Omental fat pad (tissue), 4 donors: ENCODE measurements at places on chromosomes 12 and 14.
A peak's percentile ranks its signal among the peaks of the same experiment; 100 is the strongest.

GRCh38 chr14:91754819-91755218, 22.9 kb upstream of the CATSPERB start:
- no peak for DNase-seq

GRCh38 chr14:50733494-50733893, 65.4 kb upstream of the SAV1 start:
- DNase-seq = no peak

- DNase-seq = no peak
These were observed 65.2 kb downstream of the LRRC74A start for GRCh38 chr14:76891391-76891790.

DNA sequence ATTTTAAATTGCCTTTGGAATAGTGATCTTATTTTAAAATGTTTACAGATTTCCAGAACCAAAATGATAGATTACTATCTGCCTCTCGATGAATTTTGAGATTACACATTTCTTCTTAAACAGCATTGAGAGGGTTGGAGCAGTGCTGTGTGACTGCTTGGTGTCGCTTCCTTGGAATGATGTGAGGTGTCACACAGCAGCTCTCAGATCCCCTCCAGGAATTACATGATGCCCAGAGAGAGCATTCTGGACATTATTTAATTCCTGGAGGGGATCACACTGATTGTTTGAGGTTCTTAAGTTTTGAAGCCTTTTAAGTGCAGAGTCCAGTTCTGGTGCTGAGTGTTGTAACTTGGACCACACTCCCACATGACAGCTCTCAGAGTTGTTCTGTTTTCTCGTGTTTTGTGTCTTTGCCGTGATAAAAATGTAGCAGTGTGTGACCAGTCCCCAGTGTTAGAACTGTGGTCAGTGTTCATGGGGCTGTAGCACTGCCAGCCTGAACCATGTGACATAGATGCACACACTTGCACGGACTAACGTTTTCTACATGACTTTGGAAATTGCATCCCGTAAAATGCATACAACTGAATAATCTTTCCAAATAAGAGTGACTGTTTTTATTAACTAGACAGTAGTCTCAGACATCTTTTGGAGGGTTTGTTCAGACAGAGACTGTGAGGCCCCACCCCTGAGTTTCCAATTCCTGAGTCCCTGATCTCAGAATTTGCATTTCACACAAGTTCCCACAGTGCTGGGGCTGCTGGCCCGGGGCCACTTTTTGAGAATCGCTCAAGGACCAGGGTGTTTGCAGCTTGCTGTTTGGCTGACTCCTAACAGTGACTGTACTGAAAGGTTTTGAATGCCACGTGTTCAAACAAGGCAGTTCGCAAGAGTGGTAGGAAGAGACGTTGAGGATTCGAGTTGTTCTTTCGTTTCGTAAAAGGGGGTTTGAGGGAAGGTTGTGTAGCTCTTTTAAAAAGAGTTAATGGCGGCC, 26.0 kb downstream of the XRCC3 start:
- no peak for DNase-seq

GRCh38 chr14:89644641-89645040, 227.6 kb upstream of the FOXN3 start:
- no peak for DNase-seq

DNA sequence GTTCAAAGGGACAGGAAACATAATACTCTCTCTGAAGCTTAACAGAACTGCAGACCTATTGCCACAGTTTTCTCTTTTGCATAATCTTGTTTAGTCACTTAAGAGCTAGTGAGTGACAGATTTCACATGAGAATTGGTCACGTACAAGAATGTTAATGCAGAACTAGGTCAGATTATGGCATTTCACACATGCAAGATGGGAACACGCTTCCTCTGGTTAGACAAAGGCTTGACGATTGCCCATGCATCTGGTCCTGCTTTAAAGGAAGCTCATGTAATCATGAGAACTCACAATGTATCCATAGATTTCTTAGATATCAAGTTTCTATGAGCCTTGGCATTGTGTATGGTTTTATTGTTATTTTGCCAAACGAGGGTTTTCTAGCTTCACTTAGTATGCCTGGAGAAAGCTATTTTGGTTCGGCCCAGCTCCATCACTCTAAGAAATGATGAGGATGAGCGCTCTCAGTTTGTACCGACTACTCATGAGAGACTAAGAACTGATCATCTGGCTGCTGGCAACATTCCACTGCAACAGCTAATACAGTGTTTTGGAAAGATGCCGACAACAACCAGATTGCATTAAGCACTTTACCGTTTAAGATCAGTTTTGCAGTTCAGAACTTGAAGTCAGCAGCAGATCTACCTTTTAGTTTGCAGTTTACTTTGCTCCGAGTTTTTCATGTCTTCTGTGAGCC, 380.0 kb downstream of the DIO2 start:
- no peak for DNase-seq

- DNase-seq = no peak
These were observed 3.0 kb downstream of the SMIM10L1 start for GRCh38 chr12:11174022-11174421.

DNA sequence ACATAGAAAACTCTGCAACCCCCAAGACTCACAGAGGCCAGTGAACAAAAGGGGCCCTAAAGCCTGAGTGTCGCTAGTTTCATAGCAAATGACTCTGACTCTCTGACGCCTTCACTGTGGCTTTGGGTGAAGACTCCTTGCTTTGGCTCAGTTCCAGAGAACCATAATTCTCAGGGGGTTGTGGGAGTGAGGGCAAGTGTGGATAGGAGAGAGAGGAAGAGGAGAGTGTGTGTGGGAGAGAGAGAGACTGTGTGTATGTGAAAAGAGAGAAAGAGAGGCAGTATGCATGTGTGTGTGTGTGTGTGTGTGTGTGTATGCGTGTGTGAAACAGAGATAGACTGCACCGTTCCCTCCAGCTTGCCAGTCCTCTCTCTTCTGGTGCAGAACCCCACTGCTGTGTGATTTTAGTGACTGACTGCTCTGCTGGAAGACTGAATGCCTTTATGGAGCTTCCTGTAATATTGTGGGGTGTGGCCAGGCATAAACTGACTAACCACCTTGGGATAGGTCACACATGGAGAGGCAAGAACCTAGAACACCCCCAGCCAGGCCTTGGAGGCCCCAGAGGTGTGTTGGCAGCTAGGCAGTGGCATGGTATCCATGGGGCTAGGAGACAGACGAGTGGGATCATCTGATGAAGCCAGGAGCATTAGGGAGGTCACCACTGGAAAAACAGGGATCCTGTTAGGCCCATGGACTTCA, 45.9 kb upstream of the STXBP6 start:
- no peak for DNase-seq

GRCh38 chr14:53227154-53227718, 74.1 kb upstream of the DDHD1 start:
- DNase-seq = no peak

DNA sequence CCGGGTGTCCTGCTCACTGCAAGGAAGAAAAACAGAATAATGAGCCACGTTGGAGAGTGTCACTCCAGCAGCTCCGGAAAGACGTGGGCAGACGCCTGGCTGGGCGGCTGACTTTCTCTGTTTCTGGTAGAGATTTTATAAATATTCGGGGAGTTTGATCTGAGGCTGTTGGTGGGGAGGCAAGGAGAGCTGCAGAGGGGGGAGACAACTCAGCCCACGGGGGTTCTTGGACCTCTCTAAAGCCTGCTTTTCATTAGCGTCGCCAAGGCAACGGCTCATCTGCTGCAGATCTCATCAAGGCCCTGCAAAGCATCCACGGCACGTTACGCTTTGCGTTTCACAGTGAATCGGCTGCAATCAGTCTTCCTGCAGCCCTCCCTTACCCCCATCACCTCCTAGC, 207.2 kb downstream of the ZFP36L1 start:
- DNase-seq = no peak

DNA sequence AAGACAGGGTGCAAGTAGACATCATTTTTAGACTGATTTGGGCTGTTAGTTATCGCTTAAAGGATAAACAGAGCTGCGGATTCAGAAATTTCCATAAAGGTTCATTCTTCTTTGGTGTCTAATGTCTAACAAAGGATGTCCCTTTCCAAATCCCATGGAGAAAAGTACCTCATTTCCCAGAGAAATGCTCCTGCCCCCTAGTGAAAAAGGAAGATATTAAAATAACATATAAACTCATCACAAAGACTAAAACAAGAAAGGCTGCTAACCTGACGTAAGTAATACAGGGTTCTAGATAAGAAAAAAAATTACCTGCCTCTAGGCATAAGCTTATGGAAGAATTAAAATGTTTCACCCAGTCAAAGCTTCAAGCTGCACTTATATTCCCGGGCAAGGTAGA, 22.8 kb downstream of the ARMH4 start:
- DNase-seq = no peak

DNA sequence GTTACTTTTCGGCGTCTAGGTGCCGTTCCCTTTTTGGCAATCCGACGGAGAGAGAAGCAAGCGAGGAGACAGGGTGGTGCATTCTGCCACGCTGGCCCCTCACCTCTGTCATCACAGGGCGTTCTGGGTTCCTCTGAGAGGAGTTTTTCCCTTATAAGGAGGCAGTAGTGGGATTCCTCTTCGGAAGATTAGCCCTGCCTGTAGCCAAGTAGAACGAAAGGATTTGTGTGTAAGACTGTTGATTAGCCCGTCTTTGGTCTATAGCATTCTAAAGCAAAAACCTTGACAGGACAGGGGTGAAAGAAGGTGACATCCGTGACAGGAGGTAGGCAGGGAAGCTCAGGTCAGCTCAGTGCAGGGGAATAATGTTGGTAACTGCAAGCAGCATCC, 9.1 kb upstream of the NEMF start:
- DNase-seq = no peak

GRCh38 chr12:48854488-48854887, 2.5 kb upstream of the DDX23 start:
- no peak for DNase-seq

DNA sequence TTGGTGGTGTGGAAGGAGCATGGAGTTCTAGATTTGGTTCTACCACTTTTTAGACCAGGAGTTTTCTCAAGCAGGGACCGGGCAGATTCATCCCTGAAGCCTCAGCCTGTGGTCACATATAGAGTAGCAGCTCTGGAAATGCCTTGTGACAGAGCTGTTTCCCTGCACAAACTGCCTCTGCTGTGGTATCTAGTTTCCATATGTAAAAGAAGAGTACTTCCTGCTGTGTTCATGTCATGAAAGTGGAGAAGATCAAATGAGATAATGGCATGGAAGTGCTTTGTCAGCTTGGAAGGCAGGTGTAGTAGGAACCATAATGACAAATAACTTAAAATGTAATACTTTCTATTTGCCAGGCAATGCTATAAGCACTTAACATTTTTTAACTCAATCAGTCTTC, 26.1 kb downstream of the OTUB2 start:
- no peak for DNase-seq

DNA sequence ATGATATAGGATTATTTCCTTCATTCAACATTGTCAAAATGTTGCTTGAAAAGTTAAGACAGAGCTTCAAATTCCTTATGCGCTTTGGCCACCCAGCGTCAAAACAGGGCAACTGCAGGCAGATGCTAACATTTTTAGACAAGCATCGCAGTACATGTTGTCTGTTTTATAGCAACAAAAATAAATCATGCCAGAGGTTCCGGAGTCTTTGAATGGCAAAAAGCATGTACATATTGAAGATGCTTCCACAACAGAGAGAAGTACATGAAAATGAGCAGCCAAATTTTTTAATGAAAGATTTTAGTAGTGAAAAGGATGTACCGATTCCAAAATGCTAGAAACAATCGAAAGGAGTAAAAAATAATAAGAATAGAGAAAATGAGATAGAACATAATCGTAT, 49.8 kb upstream of the USP15 start:
- DNase-seq = no peak

- DNase-seq = no peak
These were observed 4.7 kb downstream of the DYNLL1 start for GRCh38 chr12:120500581-120500980.

DNA sequence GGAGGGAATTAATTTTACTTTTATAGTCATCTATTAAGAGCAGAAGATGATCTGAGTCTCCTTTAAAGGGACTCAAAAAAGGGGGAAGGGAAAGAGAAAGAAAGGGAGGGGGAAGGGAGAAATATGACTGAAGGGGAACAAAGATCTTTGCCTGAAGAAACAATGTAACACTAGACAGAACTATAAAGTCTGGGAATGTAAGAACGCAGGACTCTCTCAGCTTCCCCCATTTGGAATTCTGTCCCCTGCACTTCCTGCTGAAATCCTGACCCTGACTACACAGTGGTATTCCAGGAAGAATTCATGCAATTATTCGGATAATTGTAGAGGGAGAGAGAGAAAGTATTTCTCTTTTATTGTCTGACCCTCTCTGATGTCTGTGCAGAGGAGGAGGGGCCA, 8.6 kb upstream of the HOXC11 start:
- no peak for DNase-seq

DNA sequence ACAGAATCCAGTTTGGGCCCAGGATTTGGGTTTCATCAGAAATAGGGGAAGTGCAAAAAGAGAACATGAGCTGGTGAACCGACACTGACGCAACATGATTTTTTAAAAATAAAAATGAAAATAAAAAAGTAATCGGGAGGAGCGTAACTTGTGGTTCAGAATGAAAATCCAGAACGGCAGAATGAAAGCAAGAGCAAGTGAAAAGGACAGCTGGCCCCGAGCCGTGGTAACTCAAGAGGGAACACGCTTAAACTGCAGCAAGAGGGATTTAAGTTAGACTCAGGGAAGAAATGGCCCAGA, 1.6 kb downstream of the SLC6A12 start:
- DNase-seq = no peak

GRCh38 chr14:96631030-96631429, 128.8 kb downstream of the PAPOLA start:
- DNase-seq = peak; percentile 16

DNA sequence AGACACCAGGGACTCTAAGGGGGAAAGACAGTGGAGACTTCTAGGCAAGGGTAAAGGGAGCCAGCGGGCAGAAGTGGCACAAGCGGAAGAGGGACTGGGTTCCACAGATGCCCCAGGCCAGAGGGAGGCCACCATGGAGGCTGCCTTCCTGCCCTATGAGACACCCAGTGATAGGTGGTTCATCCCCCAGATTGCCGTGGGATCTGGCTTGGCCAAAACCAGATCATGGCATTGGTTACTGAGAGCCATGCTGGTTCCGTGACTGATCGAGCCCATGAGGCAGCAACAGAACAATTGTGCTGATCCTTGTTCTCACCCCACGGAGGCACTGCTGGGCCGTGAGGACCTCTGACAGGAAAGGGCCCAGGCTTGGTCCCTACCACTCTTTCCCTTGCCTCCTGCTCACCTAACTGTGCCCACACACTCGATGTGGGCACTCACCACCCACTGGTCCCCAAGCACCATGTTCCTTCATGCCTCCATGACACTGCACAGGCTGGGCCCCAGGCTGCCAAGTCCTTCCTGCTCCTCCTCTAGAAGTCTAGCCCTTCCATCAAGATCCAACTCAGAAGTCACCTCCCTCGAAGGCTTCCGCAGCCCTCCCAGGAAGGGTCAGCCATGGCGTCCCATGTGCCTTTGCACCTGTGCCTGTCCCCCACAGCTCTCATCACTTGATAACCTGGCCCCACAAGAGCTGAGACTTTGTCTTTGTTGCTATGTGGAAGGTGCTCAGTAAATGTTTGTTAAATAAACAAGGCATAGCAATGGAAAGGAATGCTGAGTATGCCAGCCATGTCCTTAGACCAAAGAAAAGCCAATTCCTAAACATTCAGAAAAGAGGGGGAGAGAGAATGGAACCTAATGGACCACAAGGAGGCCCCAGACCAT, 7.3 kb downstream of the KRT79 start:
- DNase-seq = no peak

GRCh38 chr14:71773898-71774481, 158.2 kb upstream of the RGS6 start:
- DNase-seq = no peak

GRCh38 chr12:109240365-109240764, 68.7 kb downstream of the FOXN4 start:
- DNase-seq = no peak
